MCF 10A (cell line): ENCODE measurements at places on chromosomes 2 and 18.

DNA sequence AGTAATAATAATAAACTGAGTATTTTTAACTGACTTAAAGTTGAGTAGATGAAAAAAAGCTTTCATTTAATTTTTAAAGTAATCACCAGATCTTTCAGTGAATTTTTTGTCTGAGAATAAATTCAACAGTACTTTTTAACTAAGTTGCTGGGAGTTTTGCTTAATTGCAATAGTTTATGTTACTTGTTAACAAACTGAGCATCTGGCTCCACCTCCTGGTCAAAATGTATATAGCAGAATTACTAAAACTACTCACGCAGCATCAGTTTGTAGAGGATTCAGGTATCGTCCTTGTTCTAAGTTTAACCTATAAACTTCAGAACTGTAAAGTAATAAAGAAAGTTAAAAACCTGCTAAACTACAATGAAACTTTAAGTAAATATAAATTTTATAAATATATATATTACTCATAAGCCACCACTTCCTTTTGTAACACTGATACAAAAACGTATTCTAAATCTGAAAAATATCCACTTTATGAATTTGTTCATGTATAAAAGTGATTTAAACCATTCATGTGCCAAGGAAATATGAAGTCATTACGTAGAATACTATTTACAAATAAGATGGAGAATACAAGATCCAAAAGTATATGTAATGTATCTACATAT is 21.3 kb downstream of the NOL10 start:
- no peak overlapping the region for H3K4me3 ChIP-seq
- H3K36me3 ChIP-seq = peaks cover 71% of the 10 kb centered on the region
- H3K4me1 ChIP-seq = no peaks in the 10 kb centered on the region
- DNase-seq = peak; percentile 69

GRCh38 chr18:9182852-9183399 is 46.3 kb downstream of the ANKRD12 start:
- H3K27me3 ChIP-seq = no peaks in the 10 kb centered on the region
- peaks cover 20% of the 10 kb centered on the region for H3K36me3 ChIP-seq
- no peak for DNase-seq
- no peak overlapping the region for H3K27ac ChIP-seq
- H3K4me3 ChIP-seq = no peak overlapping the region

DNA sequence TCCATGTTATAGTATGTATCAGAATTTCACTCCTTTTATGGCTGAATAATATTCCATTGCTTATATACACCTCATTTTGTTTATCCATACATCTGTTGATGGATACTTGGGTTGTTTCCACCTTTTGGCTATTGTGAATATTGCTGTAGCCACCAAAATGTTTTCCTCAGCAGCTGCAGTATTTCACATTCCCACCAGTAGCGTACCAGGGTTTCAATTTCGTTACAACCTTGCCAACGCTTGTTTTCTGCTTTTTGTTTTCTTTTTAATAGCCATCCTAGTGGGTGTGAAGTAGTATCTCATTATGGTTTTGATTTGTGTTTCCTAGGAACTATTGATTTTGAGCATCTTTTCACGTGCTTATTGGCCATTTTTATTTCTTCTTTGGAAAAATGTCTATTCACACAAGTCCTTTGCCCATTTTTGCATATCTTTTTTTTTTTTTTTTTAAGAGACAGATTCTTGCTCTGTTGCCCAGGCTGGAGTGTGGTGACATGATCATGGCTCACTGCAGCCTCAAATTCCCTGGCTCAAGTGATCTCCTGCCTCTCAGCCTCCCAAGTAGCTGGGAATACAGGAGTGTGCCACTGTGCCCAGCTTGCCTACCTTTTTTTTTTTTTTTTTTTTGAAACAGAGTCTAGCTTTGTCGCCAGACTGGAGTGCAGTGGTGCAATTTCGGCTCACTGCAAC is 14.2 kb downstream of the UBXN2A start:
- no peaks in the 10 kb centered on the region for H3K36me3 ChIP-seq
- H3K4me3 ChIP-seq = no peak overlapping the region
- DNase-seq = no peak
- no peaks in the 10 kb centered on the region for H3K27me3 ChIP-seq
- H3K27ac ChIP-seq = no peak overlapping the region
- no peaks in the 10 kb centered on the region for H3K4me1 ChIP-seq

- no peak for DNase-seq
- no peak overlapping the region for H3K27ac ChIP-seq
- H3K36me3 ChIP-seq = no peaks in the 10 kb centered on the region
- H3K27me3 ChIP-seq = no peaks in the 10 kb centered on the region
- peaks cover 17% of the 10 kb centered on the region for H3K4me1 ChIP-seq
Measured at GRCh38 chr2:166188084-166188483, 60.3 kb upstream of the SCN1A start.
